Posterior vena cava (tissue), 2 donors: ENCODE measurements at places on chromosomes 11 and 22.

GRCh38 chr11:8759634-8760033, 77.0 kb downstream of the RPL27A start:
- no peak for DNase-seq

- DNase-seq: no peak
These were observed 36.4 kb upstream of the LINC01488 start for GRCh38 chr11:69445131-69445470.

- DNase-seq: no peak
These were observed 1.6 kb downstream of the KIAA1671 start for GRCh38 chr22:24954114-24954463.

DNA sequence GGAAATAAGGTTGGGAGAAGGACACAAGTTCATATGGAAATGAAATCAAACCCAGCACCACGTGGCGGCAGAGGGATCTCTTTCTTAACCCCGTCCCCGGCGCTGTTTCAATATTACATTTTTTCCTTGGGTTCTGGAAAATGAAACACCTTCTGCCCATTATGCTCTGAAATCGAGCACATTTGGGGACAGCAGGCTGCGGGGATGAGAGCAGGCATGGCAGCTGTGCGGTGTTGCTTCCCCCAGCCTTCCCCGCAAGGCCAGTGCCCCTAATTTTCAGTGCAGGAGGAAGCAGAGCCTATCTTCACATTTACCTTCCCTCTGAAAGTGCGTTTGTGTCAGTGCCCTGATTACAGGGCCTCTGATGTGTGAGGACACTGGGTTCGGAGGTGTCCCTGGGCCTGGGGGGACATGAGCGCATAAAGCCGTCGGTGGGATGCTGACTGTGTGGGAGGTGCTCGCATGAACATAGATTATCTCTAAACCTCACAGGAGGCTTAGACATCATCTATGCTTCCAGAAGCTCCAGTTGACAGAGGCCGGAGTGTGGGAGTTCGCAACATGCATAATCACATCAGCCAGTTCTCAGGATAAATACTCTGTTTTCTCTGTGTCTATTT, 921.3 kb downstream of the BRD1 start:
- no peak for DNase-seq

DNA sequence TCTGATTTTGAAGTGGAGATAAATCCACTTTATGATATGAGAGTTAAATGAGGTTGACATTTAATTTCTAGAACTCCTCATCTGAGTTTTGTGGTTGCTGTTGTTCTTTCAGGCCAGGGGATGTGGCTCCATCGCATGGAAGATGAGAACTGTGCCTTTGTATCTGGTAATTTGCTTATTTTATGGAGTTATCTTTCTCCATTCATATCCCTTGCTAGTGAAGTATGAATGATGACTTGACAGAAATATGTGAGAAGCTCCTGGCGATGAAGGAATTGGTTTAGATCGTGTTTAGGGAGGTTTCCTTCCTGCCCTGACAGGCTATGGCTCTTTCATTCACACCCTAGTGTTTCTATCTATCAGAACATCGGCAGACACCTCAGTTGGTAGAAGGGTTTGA, 393.7 kb downstream of the ETS1 start:
- no peak for DNase-seq

DNA sequence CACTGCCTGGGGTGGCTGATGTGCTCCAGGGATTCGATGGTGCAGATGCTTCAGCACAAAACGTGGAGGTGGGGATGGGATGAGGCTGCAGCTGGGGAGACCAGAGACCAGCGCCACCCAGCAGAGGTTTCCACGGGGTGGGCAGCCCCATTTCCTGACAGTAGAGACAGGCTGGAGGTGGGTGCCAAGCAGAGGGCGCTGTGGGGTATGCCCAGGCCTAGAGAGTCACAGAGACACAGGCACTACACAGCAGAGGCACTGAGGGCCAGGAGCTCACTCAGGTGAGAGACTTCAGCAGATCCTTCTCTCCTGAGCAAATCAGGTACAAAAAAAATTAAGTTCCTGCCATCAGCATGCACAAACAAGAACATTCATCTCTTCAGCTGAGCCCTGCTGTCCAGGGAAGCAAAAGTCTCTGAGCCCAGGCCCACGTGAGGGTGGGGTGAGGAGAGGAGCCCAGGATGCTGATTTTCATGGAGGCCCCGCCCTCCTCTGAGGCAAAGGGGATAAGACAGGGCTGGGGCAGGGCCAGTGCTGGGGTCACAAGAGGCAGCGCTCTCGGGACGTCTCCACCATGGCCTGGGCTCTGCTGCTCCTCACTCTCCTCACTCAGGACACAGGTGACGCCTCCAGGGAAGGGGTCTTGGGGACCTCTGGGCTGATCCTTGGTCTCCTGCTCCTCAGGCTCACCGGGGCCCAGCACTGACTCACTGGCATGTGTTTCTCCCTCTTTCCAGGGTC, 53.1 kb downstream of the GGTLC2 start:
- DNase-seq: no peak

- DNase-seq: no peak
These were observed 17.2 kb downstream of the CLDN25 start for GRCh38 chr11:113796663-113797259.

GRCh38 chr11:83044958-83045712, 26.6 kb downstream of the RAB30 start:
- DNase-seq: no peak
